Stimulated activated CD8-positive, alpha-beta memory T cell treated with anti-CD3 and anti-CD28 coated beads, Interleukin-7, amount 100 ng/mL, for 1 hour (primary cell): ENCODE measurements at places on chromosomes 3 and 15.

DNA sequence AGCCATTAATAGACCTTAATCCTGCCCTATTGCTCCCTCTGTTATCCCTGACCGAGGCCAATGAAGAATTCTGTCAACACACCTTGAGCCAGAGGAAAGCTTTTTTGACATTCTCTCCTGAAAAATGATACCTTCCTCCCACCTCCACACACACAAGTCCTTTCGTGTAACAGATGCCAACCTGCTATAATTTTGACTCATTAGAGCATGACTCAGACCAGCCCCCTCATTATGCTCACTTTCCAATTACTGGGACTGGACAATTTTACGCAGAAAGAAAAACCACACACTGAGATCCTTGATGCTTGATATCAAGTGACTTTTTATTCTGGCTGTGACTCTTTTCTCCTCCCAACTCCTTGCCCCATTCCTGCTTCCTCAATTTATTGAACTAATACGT is 50.9 kb downstream of the LSAMP start:
- no peak for DNase-seq

GRCh38 chr3:65545429-65545828 is 493.3 kb downstream of the MAGI1 start:
- DNase-seq = no peak

DNA sequence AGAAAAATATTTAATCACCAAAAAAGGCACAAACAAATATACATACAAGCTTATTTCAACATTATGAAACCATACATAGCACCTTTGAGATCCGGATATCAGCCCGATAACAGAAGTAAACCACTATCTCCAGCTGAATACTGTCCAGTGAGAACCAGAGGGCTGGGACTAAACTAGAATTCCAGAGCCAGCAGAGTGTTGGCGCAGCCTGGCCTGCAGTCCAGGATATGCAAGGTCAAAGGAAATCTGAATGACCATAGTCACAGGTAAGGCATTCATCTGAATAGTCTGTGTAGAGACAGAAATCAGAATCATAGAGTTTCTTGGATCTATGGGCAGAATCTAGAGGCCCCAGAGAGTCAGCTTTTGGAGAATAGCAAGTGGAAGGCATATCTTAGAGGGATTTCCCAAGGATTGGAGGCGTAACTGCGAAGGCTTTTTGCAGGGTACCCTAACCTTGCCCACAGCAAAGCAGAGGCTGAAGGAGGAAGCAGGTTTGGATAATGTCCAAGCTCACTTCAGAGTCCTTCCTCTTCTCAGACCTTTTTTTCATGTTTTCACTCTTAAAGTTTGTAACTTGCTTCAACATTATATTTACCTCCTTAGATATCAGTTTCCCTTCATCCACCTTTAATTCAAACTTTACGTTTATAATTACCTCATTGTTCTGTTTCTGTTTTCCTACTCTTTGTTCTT is 32.5 kb upstream of the TP63 start:
- DNase-seq = no peak

DNA sequence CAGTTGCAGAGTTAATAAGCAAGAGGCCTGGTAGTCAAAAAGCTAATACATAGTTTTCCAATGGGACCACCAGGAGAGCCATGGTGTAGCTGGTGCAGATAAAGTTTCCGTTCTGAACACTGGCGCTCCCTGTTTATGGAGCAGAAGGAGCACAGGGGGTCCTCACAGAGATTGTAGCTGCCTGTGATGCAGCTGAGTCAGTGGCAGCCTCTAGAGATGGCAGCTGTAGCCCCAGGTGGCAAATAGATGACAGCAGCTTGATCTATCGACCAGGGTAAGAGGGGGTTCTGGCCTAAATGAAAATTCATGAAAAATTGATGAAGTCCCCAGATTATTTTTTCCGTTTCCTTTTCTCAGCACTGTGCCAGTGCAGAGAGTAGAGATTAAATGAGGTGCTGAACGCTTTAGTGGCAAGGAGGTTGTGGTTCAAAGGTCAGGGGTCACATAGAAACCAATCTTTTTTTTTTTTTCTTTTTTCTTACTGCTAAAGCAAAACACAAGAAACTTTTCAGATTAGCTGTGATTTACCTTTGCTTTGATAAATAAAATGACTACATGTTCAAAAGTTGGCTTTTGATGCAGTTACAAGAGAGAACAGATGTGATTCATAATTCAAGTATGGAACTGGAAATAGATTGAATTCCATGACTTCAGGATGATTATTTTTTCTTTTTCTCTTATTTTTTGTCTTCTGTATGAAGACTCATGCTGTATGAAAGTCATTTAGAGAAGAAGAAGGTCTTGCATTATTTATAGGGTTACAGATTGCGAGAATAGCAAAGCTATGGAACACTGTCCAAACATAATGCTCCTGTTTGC is 63.3 kb downstream of the ROBO2 start:
- no peak for DNase-seq

- DNase-seq = no peak
These were observed 80.1 kb downstream of the SSR3 start for GRCh38 chr3:156474560-156475389.

GRCh38 chr15:22960556-22960955 is 19.6 kb downstream of the CYFIP1 start:
- no peak for DNase-seq
